ENCODE measurements at places on chromosomes 13 and 19. TPM values are rescaled to one million over a fixed set of nuclear protein-coding genes. Genes with fewer than 3 reads are reported as not detected.

DNA sequence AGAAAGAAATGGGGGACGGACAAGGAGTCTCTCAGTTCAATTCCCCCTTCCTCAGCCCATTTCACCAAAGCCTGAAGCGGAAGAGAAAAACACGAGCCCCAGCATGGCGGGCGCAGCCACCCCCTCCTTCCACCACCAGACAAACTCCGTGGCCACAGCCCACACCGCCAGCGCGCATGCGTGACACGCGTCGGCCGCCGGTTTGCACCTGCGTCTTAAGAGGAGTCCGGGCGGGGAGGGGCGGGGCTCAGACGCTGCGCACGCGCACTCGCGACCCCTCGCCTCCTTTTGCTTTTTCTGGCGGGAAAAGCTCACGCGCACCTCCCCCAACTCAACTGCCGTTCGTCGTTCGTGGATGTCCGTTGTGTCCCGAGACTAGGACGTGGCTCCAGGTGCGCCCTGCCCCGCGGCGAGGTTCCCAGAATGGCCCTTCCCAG lies at the start of gene KASH5:
TSS of gene KASH5 (plus strand) at position 314 of the 437 bp plus-strand sequence. CDS start 2,635 bp downstream, outside the sequence.
- peaks cover 20% of the 10 kb centered on the region for H3K27me3 ChIP-seq
- H3K27ac ChIP-seq, result no peak within 1 kb of the TSS

- no peaks in the 10 kb centered on the region for H3K36me3 ChIP-seq
- H3K27ac ChIP-seq, result no peak overlapping the region
- DNase-seq, result no peak
- no peaks in the 10 kb centered on the region for H3K4me1 ChIP-seq
- H3K4me3 ChIP-seq, result no peak overlapping the region
Measured at GRCh38 chr13:48625413-48626076, 28.2 kb upstream of the CYSLTR2 start.

GRCh38 chr13:105462098-105462497 lies 1073.4 kb downstream of the EFNB2 start:
- H3K4me1 ChIP-seq, result peaks cover 39% of the 10 kb centered on the region
- no peaks in the 10 kb centered on the region for H3K36me3 ChIP-seq
- no peak overlapping the region for H3K27ac ChIP-seq
- H3K4me3 ChIP-seq, result no peak overlapping the region
- no peak for DNase-seq
- no peaks in the 10 kb centered on the region for H3K27me3 ChIP-seq

- peaks cover 23% of the 10 kb centered on the region for H3K4me1 ChIP-seq
- H3K36me3 ChIP-seq, result peaks cover 25% of the 10 kb centered on the region
- H3K27me3 ChIP-seq, result no peaks in the 10 kb centered on the region
- no peak overlapping the region for H3K4me3 ChIP-seq
- DNase-seq, result no peak
- H3K27ac ChIP-seq, result no peak overlapping the region
Measured at GRCh38 chr19:15122331-15123030, 15.3 kb downstream of the SYDE1 start.

DNA sequence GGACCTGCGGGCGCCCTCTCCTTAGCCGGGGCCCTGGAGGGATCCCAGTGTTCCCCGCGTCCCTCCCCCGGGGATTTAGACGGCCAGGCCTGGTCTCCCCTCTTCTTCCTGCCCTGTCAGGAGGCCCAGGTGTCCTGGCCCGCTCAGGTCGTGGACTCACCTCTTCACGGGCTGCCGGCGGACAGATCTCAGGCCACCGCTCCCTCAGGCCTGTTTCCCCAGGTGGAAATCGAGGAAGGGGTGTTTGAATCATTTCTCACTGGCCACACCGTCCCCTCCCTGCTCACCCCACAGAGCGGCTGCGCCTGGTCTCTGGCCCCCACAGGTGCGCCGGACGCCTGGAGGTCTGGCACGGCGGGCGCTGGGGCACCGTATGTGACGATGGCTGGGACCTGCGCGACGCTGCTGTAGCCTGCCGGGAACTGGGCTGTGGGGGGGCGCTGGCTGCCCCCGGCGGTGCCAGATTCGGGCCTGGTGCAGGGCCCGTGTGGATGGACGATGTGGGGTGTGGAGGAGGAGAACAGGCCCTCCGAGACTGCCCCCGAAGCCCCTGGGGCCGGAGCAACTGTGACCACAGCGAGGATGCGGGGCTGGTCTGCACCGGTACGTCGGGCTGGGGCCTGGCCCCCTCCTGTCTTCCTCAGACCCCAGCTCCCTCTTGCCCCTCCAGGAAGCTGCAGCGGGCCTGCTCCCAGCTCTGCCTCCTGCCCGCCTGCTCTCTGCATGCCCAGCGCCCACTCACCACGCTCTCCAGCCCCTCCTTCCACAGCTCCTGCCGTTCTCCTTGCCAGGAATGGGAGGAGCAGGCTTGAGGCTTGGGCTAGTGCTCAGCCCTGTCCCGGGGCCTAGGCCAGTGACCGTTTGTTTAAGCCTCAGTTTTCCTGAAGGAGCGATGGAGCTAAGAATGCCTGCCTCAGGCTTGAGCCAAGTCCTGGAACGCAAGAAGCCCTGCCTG lies 2.5 kb downstream of the SSC5D start:
- peaks cover 32% of the 10 kb centered on the region for H3K4me1 ChIP-seq
- no peak overlapping the region for H3K4me3 ChIP-seq
- no peak overlapping the region for H3K27ac ChIP-seq
- no peaks in the 10 kb centered on the region for H3K27me3 ChIP-seq
- H3K36me3 ChIP-seq, result peaks cover 1% of the 10 kb centered on the region

GRCh38 chr13:112246731-112247470 lies 129.3 kb upstream of the SPACA7 start:
- peaks cover 5% of the 10 kb centered on the region for H3K27me3 ChIP-seq
- no peaks in the 10 kb centered on the region for H3K4me1 ChIP-seq
- H3K4me3 ChIP-seq, result no peak overlapping the region
- no peak overlapping the region for H3K27ac ChIP-seq

GRCh38 chr19:43524922-43525835 lies 1.8 kb downstream of the ETHE1 start:
- DNase-seq, result peak; percentile 53
- peak overlapping the region; percentile 88 for H3K4me3 ChIP-seq
- H3K4me1 ChIP-seq, result peaks cover 35% of the 10 kb centered on the region
- H3K27me3 ChIP-seq, result no peaks in the 10 kb centered on the region
- peak overlapping the region; percentile 76 for H3K27ac ChIP-seq
- H3K36me3 ChIP-seq, result no peaks in the 10 kb centered on the region

GRCh38 chr19:27660428-27660827 lies 1552.5 kb downstream of the UQCRFS1 start:
- DNase-seq, result no peak
- no peak overlapping the region for H3K27ac ChIP-seq
- H3K4me3 ChIP-seq, result no peak overlapping the region
- no peaks in the 10 kb centered on the region for H3K4me1 ChIP-seq
- no peaks in the 10 kb centered on the region for H3K27me3 ChIP-seq

DNA sequence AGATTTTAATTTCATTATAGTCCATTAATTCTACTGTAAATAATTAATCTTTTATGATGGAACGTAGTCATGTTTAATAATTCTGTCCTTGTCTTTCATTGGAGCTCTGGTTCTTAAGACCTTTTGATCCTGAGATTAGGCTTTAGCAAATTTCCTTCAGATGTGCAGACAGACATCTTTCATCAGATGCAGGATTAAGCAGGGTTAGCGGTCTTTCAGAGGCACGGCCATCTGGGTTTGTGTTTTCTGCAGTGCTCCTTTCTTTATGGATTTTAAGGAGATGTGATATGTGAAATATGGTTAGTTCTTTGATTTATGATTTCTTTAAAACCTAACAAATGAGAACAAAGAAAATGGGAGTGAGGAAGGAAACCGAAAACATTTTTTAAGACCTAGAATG lies 643.9 kb upstream of the SGCG start:
- H3K4me3 ChIP-seq, result no peak overlapping the region
- no peak for DNase-seq
- H3K27me3 ChIP-seq, result no peaks in the 10 kb centered on the region
- peaks cover 1% of the 10 kb centered on the region for H3K36me3 ChIP-seq

- H3K4me3 ChIP-seq, result no peak overlapping the region
- H3K27ac ChIP-seq, result peak overlapping the region; percentile 80
- H3K27me3 ChIP-seq, result no peaks in the 10 kb centered on the region
- no peak for DNase-seq
Measured at GRCh38 chr13:46633416-46633815, 80.4 kb downstream of the LRCH1 start.

DNA sequence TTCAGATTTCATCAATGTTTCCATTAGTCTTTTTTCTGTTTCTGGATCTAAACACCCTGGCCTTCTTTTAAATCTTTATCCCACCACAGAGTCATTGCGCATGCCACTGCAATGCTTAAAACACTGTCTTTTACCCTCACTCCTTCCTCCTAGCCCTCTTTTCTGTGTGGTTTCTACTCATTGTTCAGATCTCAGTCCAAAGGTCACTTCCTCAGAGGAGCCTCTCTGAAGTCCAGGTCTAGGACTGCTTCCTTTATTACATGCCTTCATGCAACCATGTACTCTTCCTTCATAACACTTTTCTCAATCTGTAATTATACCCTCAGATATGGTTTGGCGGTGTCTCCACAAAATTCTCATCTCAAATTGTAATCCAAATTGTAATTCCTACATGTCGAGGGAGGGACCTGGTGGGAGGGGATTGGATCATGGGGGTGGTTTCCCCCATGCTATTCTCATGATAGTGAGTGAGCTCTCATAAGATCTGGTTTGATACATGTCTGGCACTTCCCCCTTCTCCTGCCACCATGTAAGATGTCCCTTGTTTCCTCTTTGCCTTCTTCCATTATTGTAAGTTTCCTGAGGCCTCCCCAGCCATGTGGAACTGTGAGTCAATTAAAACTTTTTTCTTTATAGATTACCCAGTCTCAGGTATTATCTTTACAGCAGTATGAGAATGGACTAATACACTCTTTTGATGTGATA lies 808.9 kb downstream of the DIAPH3 start:
- H3K36me3 ChIP-seq, result no peaks in the 10 kb centered on the region
- no peak overlapping the region for H3K27ac ChIP-seq
- no peaks in the 10 kb centered on the region for H3K27me3 ChIP-seq
- DNase-seq, result no peak
- H3K4me3 ChIP-seq, result no peak overlapping the region
- H3K4me1 ChIP-seq, result peaks cover 8% of the 10 kb centered on the region

DNA sequence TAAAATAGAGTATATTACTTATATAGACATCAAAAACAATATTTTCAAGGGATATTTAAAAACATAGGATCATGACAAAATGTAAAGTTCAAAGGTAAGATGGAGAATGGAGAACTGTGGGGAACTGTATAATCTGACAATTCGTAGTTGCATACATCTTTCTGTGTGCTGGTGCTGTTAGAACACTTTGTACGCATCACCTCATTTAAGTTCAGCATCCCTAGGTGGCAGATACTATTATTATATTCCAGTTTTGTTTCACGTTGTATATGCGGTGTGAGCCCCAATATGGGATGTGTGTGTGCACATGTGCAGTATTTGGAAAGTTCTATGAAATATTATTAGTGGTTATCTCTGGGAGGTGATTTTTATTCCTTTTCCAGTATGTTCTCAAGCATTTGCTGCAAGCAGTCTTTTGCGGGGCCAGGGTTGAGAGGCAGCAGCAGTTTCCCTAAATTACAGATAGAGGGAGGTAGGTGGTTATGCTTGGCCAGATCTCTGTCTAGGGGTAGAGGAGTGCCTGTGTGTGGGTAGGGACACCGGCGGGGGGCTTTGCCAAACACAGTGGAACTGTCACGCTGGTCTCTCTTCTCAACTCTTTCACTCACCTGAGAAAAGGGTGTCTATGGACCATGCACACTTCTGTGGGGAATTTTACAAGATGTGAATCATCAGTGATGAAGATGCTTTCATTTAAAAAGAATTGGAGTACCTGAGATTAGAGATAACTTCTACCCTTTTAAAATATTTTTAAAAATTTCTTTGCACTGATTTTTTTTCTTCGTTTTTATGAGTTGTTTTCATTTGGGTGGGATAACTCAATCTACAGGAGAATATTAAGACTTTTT lies 55.6 kb upstream of the ALOX5AP start:
- H3K4me3 ChIP-seq, result no peak overlapping the region
- DNase-seq, result no peak
- H3K27ac ChIP-seq, result peak overlapping the region; percentile 4

DNA sequence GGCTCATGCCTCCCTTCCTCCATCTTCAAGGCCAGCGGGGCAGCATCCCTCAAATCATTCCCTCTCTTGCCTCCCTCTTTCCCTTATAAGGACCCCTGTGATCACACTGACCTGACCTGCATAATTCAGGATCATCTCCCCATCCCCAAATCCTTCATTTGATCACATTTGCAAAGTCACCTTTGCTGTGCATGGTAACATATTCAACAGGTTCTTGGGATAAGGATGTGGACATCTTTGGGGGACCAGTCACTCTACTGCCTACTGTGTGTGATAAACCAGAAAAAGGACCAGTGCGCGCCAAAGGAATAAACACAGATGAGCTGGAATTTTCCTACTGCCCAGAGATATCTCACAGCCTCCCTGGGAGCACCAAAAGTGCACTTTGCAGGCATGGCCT lies 7.9 kb downstream of the OPA3 start:
- H3K27ac ChIP-seq, result peak overlapping the region; percentile 93
- DNase-seq, result no peak
- peaks cover 24% of the 10 kb centered on the region for H3K4me1 ChIP-seq
- no peaks in the 10 kb centered on the region for H3K36me3 ChIP-seq
- H3K27me3 ChIP-seq, result no peaks in the 10 kb centered on the region

- H3K36me3 ChIP-seq, result no peaks in the 10 kb centered on the region
- H3K27ac ChIP-seq, result peak overlapping the region; percentile 83
- H3K4me1 ChIP-seq, result peaks cover 11% of the 10 kb centered on the region
- peak overlapping the region; percentile 59 for H3K4me3 ChIP-seq
- H3K27me3 ChIP-seq, result no peaks in the 10 kb centered on the region
Measured at GRCh38 chr13:30690282-30691188, 44.8 kb upstream of the ALOX5AP start.

DNA sequence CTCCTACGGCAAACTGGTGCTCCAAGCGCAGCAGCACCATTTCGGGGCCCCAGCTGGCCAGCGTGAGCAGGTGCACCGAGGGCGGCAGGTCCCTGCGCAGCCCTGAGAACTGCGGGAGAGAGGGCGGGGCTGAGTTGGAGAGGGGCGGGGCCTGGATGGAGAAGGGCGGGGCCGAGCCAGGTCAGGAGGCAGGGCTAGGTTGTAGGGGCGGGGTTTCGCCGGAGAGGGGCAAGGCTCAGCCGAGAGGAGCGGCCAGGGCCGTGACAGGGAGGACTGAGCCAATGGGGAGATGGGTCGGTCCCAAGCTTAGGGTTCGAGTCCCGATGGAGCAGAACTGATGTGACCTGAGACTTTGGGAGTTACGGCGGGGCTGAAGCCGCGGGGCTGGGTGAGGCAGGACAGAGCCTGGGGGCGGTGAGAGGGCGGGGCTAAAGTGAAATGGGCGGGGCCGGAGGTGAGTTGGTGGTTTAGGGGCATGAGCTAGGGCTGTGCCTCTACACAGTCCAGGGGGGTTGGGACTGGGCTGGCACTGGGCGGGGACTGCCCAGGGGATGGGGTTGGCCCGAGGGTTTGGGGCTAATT lies 19.0 kb downstream of the MAN2B1 start:
- DNase-seq, result no peak
- H3K36me3 ChIP-seq, result peaks cover 8% of the 10 kb centered on the region
- peaks cover 4% of the 10 kb centered on the region for H3K4me1 ChIP-seq
- no peak overlapping the region for H3K27ac ChIP-seq
- no peaks in the 10 kb centered on the region for H3K27me3 ChIP-seq

MEF2B gene
- 1.4 TPM for total RNA-seq

PCDH9 gene
- total RNA-seq, result 10.1 TPM

ILF3 gene
- total RNA-seq, result 234 TPM

ZNF66 gene
- total RNA-seq, result 1.3 TPM

ZNF565 gene
- total RNA-seq, result 4.9 TPM

ZFR2 gene
- total RNA-seq, result not detected

CAMSAP3 gene
- total RNA-seq, result 0.41 TPM

MTUS2 gene
- total RNA-seq, result 1.2 TPM
